ENCODE measurements at places on chromosomes 2 and 18. TPM values are rescaled to one million over a fixed set of nuclear protein-coding genes. Genes with fewer than 3 reads are reported as not detected.
A peak's percentile ranks its signal among the peaks of the same experiment; 100 is the strongest.

DNA sequence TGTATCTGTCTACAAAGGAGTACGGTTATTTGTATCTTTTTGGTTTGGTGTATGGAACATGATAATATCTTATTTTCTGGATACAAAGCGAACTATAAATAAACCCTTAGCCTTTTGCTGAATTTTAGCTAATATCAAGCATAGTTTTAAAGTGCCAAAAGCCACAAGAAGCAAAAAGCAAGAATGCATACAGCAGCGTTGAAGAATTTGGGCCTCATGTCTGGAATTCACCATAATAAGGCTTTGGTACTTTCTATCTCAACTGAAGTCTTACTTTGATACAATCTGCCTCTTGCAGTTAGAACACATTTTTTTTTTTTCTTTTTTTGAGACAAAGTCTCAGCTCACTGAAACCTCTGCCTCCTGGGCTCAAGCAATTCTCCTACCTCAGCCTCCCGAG, 151.5 kb downstream of the ERBB4 start:
- H3K27ac ChIP-seq = no peak overlapping the region
- no peak overlapping the region for H3K4me3 ChIP-seq
- no peaks in the 10 kb centered on the region for H3K4me1 ChIP-seq
- no peak for DNase-seq

NAT8 gene
- polyA plus RNA-seq = 1.00 TPM

ALK gene
- 15.9 TPM for polyA plus RNA-seq

GRCh38 chr2:137799600-137799999, 164.7 kb upstream of the HNMT start:
- H3K27ac ChIP-seq = no peak overlapping the region
- no peaks in the 10 kb centered on the region for H3K36me3 ChIP-seq
- DNase-seq = no peak

DNA sequence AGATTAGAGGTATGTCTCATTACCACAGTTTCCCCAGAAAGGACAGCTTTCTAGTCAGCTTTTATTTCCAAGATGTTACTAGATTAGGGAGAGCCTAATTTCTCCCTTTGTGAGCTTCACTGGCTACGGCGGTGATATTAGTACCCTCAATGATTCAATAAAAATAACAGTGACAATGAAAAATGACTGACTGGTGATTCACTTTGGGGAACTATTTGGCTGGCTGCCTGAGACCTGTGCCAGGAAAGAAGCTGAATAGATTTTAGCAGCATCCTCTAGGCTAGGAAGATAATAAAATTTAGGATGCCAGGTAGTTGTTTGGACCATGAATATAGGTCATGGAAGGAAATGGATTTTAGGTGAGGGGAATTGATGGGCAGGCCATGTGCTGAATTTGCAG, 178.7 kb downstream of the FMNL2 start:
- H3K36me3 ChIP-seq = no peaks in the 10 kb centered on the region
- peak; percentile 83 for DNase-seq
- H3K4me3 ChIP-seq = no peak overlapping the region
- H3K4me1 ChIP-seq = no peaks in the 10 kb centered on the region
- H3K27ac ChIP-seq = no peak overlapping the region

DNA sequence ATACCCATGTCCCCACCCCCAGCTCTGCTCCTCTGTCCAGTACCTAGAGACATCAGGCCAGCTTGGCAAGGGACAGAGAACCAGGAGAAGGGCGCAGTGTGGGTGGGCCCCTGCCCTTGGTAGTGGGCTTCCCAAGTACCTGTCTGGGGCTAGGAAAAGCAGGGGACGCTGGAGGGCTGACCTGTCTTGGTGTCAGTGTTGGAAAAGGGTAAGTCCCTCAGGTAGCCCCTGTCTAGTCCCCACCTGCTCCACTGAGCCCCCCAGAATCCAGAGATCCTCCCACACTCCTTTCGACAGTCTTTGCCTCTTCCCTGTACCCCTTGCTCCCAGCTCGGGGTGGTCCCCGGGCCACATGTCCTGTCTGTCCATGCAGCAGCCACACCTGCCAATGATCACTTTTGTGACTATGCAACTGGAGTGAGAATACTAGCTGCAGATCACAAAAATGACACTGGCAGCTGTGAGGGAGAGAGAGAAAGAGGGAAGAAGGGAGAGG, 14.6 kb downstream of the DNAJB2 start:
- H3K4me1 ChIP-seq = peaks cover 40% of the 10 kb centered on the region
- DNase-seq = no peak
- H3K27me3 ChIP-seq = no peaks in the 10 kb centered on the region
- peaks cover 50% of the 10 kb centered on the region for H3K36me3 ChIP-seq

DNA sequence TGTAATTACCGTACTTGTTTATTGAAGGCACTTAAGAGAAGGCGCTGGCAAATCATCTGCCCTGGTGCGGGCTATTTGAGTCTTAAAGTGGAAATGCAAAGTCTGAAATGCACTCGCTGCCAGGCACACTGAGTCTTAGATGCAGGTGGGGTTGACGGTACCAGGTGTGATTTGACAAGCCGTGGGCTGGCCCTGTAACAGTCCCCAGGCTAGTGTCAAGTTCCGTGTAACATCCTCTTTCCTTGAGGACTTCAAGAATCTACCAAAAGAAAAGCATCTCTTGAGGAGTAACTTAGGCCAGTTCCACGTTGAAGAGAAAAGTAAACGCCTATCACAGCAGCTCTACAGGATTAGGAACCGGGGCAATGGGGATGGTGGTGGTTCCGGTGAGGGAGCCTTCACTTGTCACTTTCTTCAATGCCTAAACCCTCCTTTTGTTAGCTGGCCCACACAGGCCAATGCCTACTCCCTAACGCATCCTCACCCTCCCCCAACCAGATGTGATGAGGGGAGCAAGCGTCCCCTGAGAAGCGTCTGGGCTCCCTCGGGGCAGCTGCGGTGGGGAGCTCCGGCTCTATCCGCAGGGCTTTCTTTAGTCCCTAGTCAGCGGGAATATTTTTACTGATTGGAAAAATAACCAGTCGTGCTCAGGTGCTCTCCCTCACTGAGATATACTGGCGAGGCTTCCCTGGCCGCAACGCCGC, 1.5 kb upstream of the UGP2 start:
- peak overlapping the region; percentile 93 for H3K4me3 ChIP-seq
- H3K36me3 ChIP-seq = no peaks in the 10 kb centered on the region
- H3K27me3 ChIP-seq = no peaks in the 10 kb centered on the region
- DNase-seq = no peak
- H3K4me1 ChIP-seq = peaks cover 4% of the 10 kb centered on the region

DNA sequence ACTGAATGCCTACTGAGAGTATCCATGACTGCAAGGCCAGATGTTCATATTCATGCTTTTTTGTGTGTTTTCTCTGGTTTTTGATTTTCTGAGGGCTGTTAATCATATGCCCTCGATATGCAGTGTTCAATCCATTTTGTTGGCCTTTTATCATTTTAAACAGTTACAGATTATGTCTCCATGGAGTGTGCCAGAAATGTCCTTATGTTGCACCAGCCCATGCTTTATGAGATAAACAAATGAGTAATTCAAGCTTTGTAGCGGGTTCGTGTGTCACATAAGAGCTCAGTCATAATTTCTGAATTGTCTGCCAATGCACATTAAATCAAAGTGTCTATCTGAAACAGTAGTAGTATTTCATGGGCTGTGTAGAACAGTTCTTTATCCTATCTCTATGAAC, 583.0 kb downstream of the THSD7B start:
- H3K4me3 ChIP-seq = no peak overlapping the region
- no peaks in the 10 kb centered on the region for H3K36me3 ChIP-seq
- H3K27me3 ChIP-seq = no peaks in the 10 kb centered on the region
- H3K4me1 ChIP-seq = no peaks in the 10 kb centered on the region

GRCh38 chr2:71923887-71924533, 223.7 kb downstream of the CYP26B1 start:
- no peak overlapping the region for H3K27ac ChIP-seq
- no peaks in the 10 kb centered on the region for H3K36me3 ChIP-seq
- H3K4me1 ChIP-seq = no peaks in the 10 kb centered on the region
- H3K4me3 ChIP-seq = no peak overlapping the region
- peaks cover 2% of the 10 kb centered on the region for H3K27me3 ChIP-seq
- DNase-seq = peak; percentile 35

DNA sequence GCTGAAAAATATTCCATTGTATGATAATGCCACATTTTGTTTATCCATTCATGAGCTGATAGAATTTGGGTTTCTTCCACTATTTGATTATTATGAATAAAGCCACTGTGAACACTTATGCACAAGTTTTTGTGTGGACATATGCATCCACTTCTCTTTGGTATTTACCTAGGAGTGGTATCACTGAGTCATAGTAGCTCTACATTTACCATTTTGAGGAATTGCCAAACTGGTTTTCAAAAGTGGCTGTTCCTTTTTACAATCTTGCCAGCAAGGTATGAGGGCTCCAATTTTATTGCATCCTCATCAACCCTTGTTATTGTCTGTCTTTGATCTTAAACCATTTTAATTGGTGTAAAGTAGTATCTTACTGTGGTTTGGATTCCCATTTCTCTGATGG, 13.3 kb upstream of the EHBP1 start:
- H3K36me3 ChIP-seq = no peaks in the 10 kb centered on the region
- DNase-seq = no peak
- H3K27me3 ChIP-seq = no peaks in the 10 kb centered on the region

GRCh38 chr2:102834523-102835273, 72.9 kb downstream of the TMEM182 start:
- H3K4me1 ChIP-seq = no peaks in the 10 kb centered on the region
- no peaks in the 10 kb centered on the region for H3K36me3 ChIP-seq
- H3K27me3 ChIP-seq = no peaks in the 10 kb centered on the region
- no peak overlapping the region for H3K4me3 ChIP-seq
- H3K27ac ChIP-seq = no peak overlapping the region
- DNase-seq = no peak

DGUOK gene
- polyA plus RNA-seq = 89.0 TPM

- no peaks in the 10 kb centered on the region for H3K36me3 ChIP-seq
- no peak overlapping the region for H3K27ac ChIP-seq
- H3K4me1 ChIP-seq = peaks cover 2% of the 10 kb centered on the region
- H3K4me3 ChIP-seq = no peak overlapping the region
- no peak for DNase-seq
Measured at GRCh38 chr2:197229509-197230443, 80.8 kb downstream of the ANKRD44 start.

DNA sequence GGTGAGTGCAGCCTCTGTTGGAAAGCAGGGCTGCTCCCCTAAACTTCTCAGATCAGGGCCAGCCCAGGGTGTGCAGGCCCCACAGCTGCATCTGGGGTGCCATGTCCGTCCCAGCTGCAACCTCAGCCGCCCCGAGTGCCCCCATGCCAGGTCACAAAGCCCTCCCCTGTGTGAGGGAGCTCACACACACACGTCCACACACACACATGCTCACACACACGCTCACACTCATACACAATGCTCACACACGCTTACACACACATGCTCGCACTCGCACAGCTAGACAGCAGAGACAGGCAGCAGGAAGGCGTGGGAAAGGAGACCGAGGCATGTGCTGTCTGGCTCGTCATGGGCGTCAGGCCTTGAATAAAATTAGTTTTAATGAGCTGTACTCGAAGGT, 55.4 kb downstream of the ADI1 start:
- H3K4me1 ChIP-seq = peaks cover 41% of the 10 kb centered on the region
- no peak for DNase-seq
- peaks cover 82% of the 10 kb centered on the region for H3K36me3 ChIP-seq
- H3K27ac ChIP-seq = no peak overlapping the region
- no peak overlapping the region for H3K4me3 ChIP-seq
- no peaks in the 10 kb centered on the region for H3K27me3 ChIP-seq

- H3K36me3 ChIP-seq = no peaks in the 10 kb centered on the region
- peak overlapping the region; percentile 92 for H3K4me3 ChIP-seq
- no peaks in the 10 kb centered on the region for H3K27me3 ChIP-seq
- H3K4me1 ChIP-seq = peaks cover 9% of the 10 kb centered on the region
- DNase-seq = no peak
- peak overlapping the region; percentile 91 for H3K27ac ChIP-seq
Measured at GRCh38 chr2:11343368-11343649, 1.1 kb downstream of the ROCK2 start.

GRCh38 chr2:225117051-225117716, 74.9 kb upstream of the DOCK10 start:
- H3K4me1 ChIP-seq = peaks cover 5% of the 10 kb centered on the region
- DNase-seq = no peak
- no peak overlapping the region for H3K27ac ChIP-seq

UGT1A7 gene
- not detected for polyA plus RNA-seq

LYPD6B gene
- 11.0 TPM for polyA plus RNA-seq

GBX2 gene
- 10.8 TPM for polyA plus RNA-seq

DNA sequence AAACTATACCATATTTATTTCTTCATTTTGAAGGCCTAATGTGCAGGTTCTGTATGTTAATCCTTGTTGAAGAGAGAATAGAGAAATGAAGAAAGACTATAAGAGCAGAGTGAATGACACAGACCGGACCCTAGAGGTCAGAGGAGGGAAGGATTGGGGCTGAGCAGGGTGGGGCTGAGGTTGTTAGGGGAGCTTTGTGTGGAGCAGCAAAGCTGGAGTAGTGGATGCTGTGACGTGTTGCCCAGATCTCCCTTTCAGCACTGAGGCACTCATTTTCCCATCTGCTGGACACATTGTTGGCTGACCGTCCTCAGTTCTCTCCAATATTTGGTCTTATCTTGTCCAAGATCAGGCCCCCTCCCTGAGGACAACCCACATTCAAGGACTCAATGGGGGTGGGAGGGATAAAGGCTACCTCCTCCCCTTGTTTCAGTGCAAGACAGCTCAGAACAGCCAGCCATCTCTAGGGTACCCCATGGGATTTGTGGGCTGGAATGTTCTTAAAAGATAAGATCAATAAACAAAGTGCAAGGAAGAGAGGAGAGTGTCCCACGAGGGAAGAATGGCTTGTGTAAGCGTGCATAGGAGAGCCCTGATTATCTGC, 143.6 kb downstream of the TDRD15 start:
- H3K27ac ChIP-seq = no peak overlapping the region
- no peak for DNase-seq
- no peaks in the 10 kb centered on the region for H3K36me3 ChIP-seq
- peaks cover 10% of the 10 kb centered on the region for H3K4me1 ChIP-seq

DNA sequence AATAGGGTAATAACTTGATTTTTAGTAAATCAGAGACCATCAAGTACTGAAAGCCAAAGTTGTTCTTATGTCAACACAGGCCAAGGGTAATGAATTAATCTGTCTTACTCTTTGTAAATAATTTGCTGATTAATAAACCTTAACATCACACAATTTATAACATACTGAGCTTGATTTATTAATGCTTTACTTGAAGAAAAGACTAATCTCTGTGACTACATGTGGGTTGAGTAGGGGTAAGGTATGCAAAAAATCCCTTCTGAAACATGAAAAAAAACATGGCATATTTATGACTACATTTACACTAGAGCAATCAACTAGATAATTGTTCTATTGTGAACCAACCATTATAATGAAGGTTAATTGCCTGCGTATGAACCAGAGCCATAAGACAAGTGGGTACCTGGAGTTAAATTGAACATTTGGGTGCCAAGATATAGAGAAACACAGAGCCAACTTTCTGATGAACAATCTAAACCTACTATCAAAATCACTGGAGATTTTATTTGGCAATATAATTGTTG, 67.7 kb upstream of the GRB14 start:
- H3K27ac ChIP-seq = no peak overlapping the region
- no peaks in the 10 kb centered on the region for H3K27me3 ChIP-seq
- no peaks in the 10 kb centered on the region for H3K36me3 ChIP-seq
- no peak overlapping the region for H3K4me3 ChIP-seq

- DNase-seq = no peak
- H3K36me3 ChIP-seq = no peaks in the 10 kb centered on the region
- no peak overlapping the region for H3K27ac ChIP-seq
- no peak overlapping the region for H3K4me3 ChIP-seq
- no peaks in the 10 kb centered on the region for H3K27me3 ChIP-seq
Measured at GRCh38 chr2:189641590-189641989, 19.7 kb upstream of the ASNSD1 start.
